ENCODE measurements at places on chromosomes 5 and 9. TPM values are rescaled to one million over a fixed set of nuclear protein-coding genes. Genes with fewer than 3 reads are reported as not detected.

KCNIP1 gene
- not detected for total RNA-seq

NME5 gene
- not detected for total RNA-seq

TAF11L3 gene
- not detected for total RNA-seq

RASEF gene
- not detected for total RNA-seq

TMEM252 gene
- total RNA-seq, result not detected

PAPPA gene
- total RNA-seq, result 6.0 TPM

DNAH5 gene
- total RNA-seq, result under 0.01 TPM

NDUFA8 gene
- 21.4 TPM for total RNA-seq
